ENCODE measurements at places on chromosomes 3 and 15. TPM values are rescaled to one million over a fixed set of nuclear protein-coding genes. Genes with fewer than 3 reads are reported as not detected.
A peak's percentile ranks its signal among the peaks of the same experiment; 100 is the strongest.

DNA sequence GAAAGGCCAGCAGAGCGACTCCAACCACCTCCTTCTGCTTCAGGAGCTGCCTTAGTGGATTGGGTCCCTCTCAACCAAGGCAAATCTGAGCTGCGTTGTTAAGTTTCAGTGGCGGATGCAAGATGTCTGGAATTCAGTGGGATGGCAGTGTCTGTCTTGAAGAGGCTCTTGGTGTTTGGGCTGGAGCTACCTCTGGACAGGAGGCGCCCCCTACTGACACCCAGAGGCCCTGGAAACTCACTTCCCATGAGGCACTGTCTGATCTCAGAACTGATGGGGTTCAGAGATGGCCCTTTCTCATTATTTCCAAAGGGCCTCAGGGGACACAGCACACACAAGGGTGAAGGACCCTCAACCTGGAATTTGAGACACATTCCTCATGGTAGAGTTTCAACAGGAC lies 6.0 kb upstream of the SLC28A1 start:
- no peak for DNase-seq
- no peaks in the 10 kb centered on the region for H3K36me3 ChIP-seq

- peaks cover 71% of the 10 kb centered on the region for H3K36me3 ChIP-seq
- no peaks in the 10 kb centered on the region for H3K27me3 ChIP-seq
These were observed 59.6 kb downstream of the CCDC66 start for GRCh38 chr3:56616478-56617006.

DNA sequence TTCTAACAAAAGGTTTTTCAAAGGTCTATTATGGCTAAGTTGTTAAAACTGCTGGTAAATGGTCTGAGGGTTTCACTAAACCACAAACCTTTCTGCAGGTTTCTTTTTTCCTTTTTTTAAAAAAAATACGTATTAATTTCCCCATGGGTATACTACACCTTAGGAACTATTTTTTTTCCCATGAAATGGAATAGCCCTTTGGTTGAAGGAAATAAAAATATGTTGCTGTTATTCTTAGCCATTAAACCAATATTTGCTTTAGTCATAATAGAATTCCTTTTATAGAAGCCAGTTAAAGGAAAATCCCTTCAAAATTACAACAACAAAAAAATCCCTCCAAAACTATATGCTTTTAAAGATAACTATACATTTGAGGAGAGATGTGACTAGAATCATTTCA lies 1303.3 kb downstream of the ROBO2 start:
- H3K27ac ChIP-seq = no peak overlapping the region
- H3K36me3 ChIP-seq = no peaks in the 10 kb centered on the region
- no peak for DNase-seq
- no peaks in the 10 kb centered on the region for H3K4me1 ChIP-seq

GRCh38 chr3:183265157-183265642 lies 12.1 kb downstream of the B3GNT5 start:
- DNase-seq = no peak
- peak overlapping the region; percentile 25 for H3K27ac ChIP-seq
- H3K36me3 ChIP-seq = no peaks in the 10 kb centered on the region
- no peaks in the 10 kb centered on the region for H3K27me3 ChIP-seq
- H3K4me3 ChIP-seq = no peak overlapping the region
- peaks cover under 1% of the 10 kb centered on the region for H3K4me1 ChIP-seq

The CACNA2D2 gene
- total RNA-seq = 2.8 TPM

The DUOXA2 gene
- total RNA-seq = not detected

The ADCY5 gene
- total RNA-seq = 201 TPM

The SYNPR gene
- not detected for total RNA-seq

- peaks cover 43% of the 10 kb centered on the region for H3K27me3 ChIP-seq
- H3K27ac ChIP-seq = no peak overlapping the region
- H3K4me1 ChIP-seq = no peaks in the 10 kb centered on the region
These were observed 212.4 kb downstream of the TLE3 start for GRCh38 chr15:69885173-69885955.

DNA sequence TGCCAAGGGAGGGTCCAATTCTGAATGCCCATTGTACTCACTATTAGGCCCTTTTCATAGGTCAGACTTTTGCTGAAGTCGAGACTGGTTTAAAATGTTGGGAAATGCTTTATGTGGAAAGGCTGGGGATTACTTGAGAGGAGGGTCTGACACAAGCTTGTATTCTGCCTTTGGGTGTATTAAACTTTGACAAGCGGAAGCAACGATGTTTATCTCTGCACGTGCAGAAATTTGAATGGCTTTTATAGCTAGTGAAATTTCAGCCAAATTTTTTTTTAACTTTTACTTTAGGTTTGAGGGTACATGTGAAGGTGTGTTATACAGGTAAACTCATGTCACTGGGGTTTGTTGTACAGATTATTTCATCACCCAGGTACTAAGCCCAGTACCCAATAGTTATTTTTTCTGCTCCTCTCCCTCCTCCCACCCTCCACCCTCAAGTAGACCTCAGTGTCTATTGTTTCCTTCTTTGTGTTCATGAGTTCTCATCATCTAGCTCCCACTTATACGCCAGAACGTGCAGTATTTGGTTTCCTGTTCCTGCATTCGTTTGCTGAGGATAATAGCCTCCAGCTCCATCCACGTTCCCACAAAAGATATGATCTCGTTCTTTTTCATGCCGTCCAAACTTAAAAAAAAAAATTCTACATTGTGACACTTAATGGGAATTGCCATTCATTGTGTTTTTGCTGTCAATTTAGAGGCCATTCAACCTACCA lies 223.0 kb upstream of the BHLHE40 start:
- H3K27ac ChIP-seq = no peak overlapping the region
- H3K27me3 ChIP-seq = no peaks in the 10 kb centered on the region
- H3K4me1 ChIP-seq = peaks cover 19% of the 10 kb centered on the region
- peaks cover 22% of the 10 kb centered on the region for H3K36me3 ChIP-seq

GRCh38 chr3:13783476-13783875 lies 96.4 kb downstream of the WNT7A start:
- H3K4me3 ChIP-seq = no peak overlapping the region
- H3K36me3 ChIP-seq = no peaks in the 10 kb centered on the region
- no peak for DNase-seq
- H3K27me3 ChIP-seq = peaks cover 69% of the 10 kb centered on the region
- H3K27ac ChIP-seq = no peak overlapping the region

DNA sequence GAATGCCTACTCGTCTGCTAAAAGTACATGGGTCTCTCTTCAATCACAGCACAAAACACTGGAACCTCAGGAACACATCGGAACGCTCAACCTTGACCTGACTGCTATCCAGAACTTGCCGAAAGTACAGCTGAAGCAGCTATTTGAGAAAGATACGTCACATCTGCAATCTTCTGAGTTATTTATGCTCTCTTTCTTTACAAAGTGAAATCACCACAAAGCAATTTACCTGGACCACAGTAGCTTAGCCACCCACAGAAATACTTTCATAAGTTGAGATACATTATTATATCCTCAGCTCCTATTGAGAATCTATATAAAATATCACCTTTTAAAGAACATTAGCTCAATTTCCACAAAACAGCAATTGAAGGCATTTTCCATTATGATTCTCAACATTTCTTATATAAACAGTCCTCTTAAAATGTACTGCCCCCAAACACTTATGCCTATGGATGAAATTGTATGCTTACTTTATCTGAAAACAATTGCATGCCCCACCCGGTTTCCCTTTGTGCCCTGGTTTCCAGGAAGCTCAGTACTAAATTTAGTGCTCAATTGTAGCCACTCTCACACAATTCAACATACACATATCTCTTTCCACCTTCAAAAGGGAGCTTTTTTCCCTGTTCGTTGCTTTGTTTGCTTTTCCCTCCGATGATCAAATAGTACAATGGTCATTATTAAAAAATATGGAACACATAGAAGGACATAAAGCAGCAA lies 31.8 kb downstream of the HEG1 start:
- H3K4me3 ChIP-seq = no peak overlapping the region
- peak overlapping the region; percentile 21 for H3K27ac ChIP-seq
- H3K27me3 ChIP-seq = no peaks in the 10 kb centered on the region
- no peak for DNase-seq

DNA sequence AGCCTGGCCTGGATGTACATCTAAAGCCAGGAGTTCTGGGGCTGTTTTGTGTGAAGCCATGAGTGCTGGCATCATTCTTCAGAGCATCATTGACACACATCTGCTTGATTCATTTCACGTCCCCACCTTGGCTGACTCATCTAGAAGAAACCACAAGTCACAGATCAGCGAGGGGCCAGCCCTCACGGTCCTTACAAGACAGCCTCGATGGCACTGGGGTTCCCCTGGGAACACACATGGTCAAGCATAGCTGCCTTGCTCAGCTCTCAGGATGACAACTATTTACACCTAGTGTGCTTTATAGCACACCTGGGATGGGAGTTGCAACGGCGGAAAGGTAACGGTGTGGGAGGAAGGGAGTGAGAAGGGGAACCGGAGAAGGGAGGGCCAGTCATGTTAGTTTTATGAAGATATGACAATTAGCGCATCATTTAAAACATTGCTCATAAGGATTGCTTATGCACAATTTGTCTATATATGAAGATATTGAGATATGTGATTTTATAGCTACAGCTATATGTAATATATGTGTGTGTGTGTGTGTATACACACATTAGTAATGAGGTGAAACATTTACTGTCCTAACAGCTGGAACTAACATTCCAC lies 227.1 kb downstream of the RPLP1 start:
- no peaks in the 10 kb centered on the region for H3K36me3 ChIP-seq
- H3K4me3 ChIP-seq = no peak overlapping the region
- no peaks in the 10 kb centered on the region for H3K27me3 ChIP-seq
- DNase-seq = no peak
- H3K27ac ChIP-seq = no peak overlapping the region

The ITIH1 gene
- total RNA-seq = not detected

DNA sequence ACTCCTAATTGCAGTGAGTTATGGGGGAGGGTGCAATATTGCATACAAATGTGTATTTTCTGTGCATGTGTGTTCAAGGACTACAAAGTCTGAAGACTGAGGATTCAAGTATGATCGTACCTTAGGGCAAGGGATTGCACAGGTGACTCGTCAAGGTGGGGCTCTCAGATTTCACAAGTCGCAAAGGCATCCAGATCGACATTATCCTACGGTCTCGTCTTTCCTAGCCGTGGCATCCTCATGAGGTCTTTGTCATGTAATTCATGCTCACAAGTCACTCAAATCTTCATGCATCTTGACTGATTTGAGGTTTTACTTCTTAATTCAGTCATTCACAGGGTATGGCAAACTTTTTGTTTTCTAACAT lies 191.4 kb upstream of the HES1 start:
- H3K27ac ChIP-seq = no peak overlapping the region
- H3K36me3 ChIP-seq = no peaks in the 10 kb centered on the region
- no peak for DNase-seq
- H3K4me3 ChIP-seq = no peak overlapping the region
- no peaks in the 10 kb centered on the region for H3K4me1 ChIP-seq

The MAP6D1 gene
- 2.9 TPM for total RNA-seq

The CCDC80 gene
- total RNA-seq = 197 TPM

The CPLX3 gene
- total RNA-seq = not detected

DNA sequence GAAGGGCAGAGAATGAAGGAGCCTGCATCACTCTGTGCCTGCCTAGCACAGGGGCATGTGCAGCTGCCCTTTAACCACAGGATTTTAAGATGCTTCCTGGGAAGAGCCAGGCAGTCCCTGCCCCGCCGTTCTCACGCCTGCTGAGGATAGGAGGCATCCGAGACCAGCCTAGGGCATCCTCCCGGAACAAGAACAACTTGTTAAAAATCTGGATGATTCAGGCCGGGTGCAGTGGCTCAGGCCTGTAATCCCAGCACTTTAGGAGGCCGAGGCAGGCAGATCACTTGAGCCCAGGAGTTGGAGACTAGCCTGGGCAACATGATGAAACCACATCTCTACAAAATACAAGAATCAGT lies 15.2 kb downstream of the NRROS start:
- no peak for DNase-seq
- peaks cover 30% of the 10 kb centered on the region for H3K36me3 ChIP-seq
- no peak overlapping the region for H3K27ac ChIP-seq
- H3K4me1 ChIP-seq = peaks cover 20% of the 10 kb centered on the region

GRCh38 chr3:41209646-41210045 lies 10.3 kb downstream of the CTNNB1 start:
- H3K36me3 ChIP-seq = no peaks in the 10 kb centered on the region
- H3K4me1 ChIP-seq = peaks cover 81% of the 10 kb centered on the region
- no peak overlapping the region for H3K4me3 ChIP-seq
- no peaks in the 10 kb centered on the region for H3K27me3 ChIP-seq
- no peak for DNase-seq

- H3K27me3 ChIP-seq = no peaks in the 10 kb centered on the region
- no peak overlapping the region for H3K27ac ChIP-seq
- H3K4me1 ChIP-seq = no peaks in the 10 kb centered on the region
- no peaks in the 10 kb centered on the region for H3K36me3 ChIP-seq
- no peak overlapping the region for H3K4me3 ChIP-seq
These were observed 43.0 kb upstream of the CACNA2D3 start for GRCh38 chr3:54079314-54079713.

GRCh38 chr15:50353975-50354837 lies 792 bp downstream of the GABPB1 start:
- H3K27me3 ChIP-seq = no peaks in the 10 kb centered on the region
- H3K27ac ChIP-seq = peak overlapping the region; percentile 98
- H3K4me1 ChIP-seq = peaks cover 61% of the 10 kb centered on the region
- H3K4me3 ChIP-seq = peak overlapping the region; percentile 90
- peak; percentile 92 for DNase-seq

The ACAP2 gene
- 38.3 TPM for total RNA-seq

- no peak for DNase-seq
- H3K4me1 ChIP-seq = peaks cover 62% of the 10 kb centered on the region
- H3K27me3 ChIP-seq = no peaks in the 10 kb centered on the region
These were observed 3.3 kb upstream of the IDH2 start for GRCh38 chr15:90105521-90105920.

The DISP2 gene
- total RNA-seq = 0.42 TPM

DNA sequence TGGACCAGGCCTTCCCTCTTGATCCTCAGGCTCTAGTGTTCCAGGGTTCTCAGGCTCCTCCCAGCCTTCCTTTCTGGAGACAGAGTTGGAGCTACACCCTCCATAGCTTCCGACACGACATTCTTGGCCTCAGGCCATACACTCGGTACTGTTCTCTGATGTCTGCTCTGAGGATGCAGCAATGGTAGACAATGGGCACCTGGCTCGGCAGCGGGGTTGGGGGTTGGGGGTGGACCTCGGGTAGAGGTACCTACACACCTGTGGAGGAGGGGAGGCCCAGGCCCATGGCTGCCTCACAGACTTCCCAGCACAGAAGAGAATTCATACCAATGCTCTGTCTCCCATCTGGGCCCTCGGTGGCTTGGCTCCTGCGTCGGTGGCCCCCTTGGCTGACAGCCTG lies 21.4 kb downstream of the CCDC13 start:
- no peaks in the 10 kb centered on the region for H3K27me3 ChIP-seq
- peaks cover 3% of the 10 kb centered on the region for H3K36me3 ChIP-seq
- no peak for DNase-seq
- H3K4me1 ChIP-seq = peaks cover 41% of the 10 kb centered on the region
- H3K27ac ChIP-seq = no peak overlapping the region
- no peak overlapping the region for H3K4me3 ChIP-seq

Data from esophagus muscularis mucosa (tissue), 4 donors.